ENCODE measurements at places on chromosomes 6 and 20. TPM values are rescaled to one million over a fixed set of nuclear protein-coding genes. Genes with fewer than 3 reads are reported as not detected.

The CST5 gene
- total RNA-seq = not detected

The C6orf163 gene
- 1.2 TPM for total RNA-seq

The RSPO4 gene
- total RNA-seq = not detected

The CST7 gene
- 0.38 TPM for total RNA-seq

The CNKSR3 gene
- total RNA-seq = 42.9 TPM

The GJA10 gene
- not detected for total RNA-seq

The TREML2 gene
- 0.08 TPM for total RNA-seq

The MAP3K5 gene
- 6.3 TPM for total RNA-seq

The DAAM2 gene
- 6.0 TPM for total RNA-seq

The TBX18 gene
- total RNA-seq = 0.30 TPM

The VARS1 gene
- total RNA-seq = 52.6 TPM

The CCM2L gene
- total RNA-seq = 1.5 TPM

- DNase-seq = no peak
These were observed 193.0 kb upstream of the TSHZ2 start for GRCh38 chr20:52779125-52779524.

GRCh38 chr6:139882977-139883728 is 508.7 kb upstream of the CITED2 start:
- DNase-seq = no peak

DNA sequence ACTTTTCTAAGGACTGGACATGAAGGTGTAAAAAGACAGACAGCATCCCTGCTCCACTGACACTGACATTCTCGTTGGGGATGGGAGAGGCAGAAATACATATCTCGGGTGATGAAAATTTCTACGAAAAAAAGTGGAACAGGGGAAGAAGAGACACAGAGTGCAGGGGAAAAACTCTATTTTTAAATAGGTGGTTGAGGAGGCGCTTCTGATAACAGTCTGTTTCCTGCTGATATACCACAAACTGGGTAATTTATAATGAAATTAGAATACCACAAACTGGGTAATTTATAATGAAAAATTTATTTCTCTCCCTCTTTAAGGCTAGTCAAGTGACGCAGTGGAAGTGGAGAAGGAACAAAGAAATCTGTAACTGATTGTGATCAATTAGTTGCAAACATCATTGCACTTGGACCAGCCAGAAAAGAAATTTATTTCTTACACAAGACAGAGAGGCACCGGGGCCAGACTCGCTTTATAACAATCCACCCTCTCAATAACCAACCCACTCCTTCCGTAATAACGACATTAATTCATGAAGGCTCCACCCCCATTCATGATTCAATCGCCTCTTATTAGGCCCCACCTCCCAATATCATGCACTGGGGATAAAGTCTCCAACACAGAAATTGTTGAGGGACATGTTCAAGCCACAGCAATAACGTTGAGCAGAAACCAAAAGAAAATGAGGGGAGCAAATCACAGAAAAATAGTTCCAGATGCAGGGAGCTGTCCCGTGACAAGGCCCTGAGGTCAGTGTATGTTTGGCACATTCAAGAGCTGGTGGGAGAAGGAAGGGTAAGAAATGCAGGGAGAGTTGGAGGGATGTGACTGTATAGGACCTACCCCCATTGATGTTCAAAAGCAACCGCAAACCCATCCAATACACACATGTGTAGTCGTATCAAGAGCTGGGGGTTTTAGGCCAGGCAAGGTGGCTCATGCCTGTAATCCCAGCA is 6.6 kb upstream of the SRSF6 start:
- no peak for DNase-seq

- no peak for DNase-seq
These were observed 13.5 kb downstream of the GPR63 start for GRCh38 chr6:96823743-96824142.

- no peak for DNase-seq
These were observed 116.5 kb downstream of the SMLR1 start for GRCh38 chr6:130943738-130944137.

GRCh38 chr6:3813150-3813780 is 35.9 kb upstream of the FAM50B start:
- no peak for DNase-seq

- DNase-seq = no peak
These were observed 157.4 kb upstream of the PDE10A start for GRCh38 chr6:165820407-165820806.

DNA sequence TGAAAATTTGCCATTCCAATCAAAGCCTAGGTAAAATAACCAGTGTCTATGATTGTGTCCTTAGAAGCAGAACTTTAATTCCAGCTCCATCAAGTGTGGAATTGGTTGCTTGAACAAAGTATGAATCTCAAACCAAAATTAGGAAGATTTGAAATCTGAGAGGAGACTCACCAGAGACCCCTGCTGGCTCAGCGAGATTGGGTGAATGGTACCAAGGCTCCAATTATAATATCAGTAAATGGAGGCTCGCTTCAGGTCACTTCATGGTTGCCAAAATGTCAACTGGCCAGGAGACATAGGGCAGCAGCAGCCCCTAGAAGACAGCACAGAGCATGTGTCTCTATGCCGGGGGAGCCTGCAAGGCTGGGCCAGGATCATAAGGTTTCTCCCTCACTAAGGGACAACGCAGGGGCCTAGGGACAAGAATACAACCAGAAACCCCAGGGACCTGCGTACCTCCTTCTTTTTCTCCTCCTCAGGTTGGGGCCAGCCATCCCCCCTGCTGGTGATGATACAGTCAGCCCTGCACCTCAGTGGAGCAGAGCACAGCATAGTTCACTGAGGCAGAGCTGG is 14.0 kb downstream of the RBL1 start:
- DNase-seq = no peak

DNA sequence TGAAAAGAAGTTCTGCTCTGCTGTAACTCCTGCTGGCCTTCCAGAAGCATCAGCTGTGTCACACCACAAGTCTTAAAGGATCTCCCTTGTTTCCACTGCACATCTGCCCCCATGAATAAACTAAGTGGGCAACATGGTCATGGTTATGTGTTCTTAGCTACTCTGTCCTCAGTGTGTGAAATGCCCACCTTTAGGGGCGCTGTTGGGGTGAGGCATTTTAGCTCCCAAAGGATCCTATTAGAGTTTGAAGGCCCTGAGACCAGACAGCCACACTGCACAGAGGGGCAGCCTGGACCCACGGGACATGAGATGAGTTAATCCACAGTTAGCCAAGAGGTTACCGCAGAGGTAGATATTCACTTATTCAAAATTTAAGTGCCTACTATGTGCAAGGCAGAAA is 294.3 kb upstream of the QKI start:
- DNase-seq = no peak
